ENCODE measurements at places on chromosomes 4 and X.

- DNase-seq: no peak
Observed at GRCh38 chr4:107725281-107725859, 5.3 kb upstream of the PAPSS1 start.

- DNase-seq: peak; percentile 32
Observed at GRCh38 chr4:83548151-83548905, 12.4 kb downstream of the GPAT3 start.

DNA sequence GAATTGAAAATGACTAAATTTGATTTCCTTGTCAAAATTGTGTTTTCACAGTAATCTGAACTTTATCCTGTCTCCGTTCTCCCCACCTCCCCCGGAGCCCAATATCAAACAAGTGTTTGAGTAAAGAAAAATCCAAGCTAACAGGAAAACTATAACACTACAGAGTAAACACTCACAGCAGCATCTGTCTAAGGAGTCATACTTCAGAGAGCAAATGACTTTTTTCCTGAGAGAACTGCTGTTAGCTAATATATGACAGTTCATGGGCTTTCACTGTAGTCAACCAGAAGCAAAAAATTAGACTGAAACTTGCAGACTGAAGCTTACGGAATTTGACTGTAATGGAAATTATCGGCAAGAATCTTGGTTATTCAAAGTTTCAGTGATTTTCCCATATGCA is 321.7 kb downstream of the ANKRD50 start:
- DNase-seq: no peak

DNA sequence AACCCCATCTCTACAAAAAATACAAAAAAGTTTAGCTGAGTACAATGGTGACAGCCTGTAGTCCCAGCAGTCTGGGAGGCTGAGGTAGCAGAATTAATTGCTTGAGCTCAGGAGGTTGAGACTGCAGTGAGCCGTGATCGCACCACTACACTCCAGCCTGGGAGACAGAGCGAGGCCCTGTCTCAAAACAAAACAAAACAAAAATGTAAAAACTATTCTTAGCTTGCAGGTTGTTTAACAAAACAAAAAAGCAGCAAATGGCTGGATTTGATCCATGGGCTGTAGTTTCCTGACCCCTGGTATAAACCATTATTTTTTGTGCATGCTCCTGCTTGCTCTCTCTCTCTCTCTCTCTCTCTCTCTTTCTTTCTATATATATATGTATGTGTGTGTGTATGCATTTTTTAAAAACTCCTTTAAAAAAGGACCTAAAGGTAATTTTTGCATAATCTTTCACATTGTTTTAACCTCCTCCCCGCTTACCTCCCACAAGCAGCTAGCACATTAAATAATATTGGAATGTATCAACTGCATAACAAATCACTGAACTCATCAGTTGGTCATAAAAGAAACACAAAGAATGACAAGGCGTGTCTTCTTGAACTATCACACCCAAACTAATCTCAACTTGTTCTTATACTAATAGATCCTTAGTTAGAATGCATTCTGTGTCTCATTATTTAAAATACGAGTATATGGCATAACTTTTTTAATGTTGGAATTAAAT is 4.8 kb downstream of the AREG start:
- no peak for DNase-seq

DNA sequence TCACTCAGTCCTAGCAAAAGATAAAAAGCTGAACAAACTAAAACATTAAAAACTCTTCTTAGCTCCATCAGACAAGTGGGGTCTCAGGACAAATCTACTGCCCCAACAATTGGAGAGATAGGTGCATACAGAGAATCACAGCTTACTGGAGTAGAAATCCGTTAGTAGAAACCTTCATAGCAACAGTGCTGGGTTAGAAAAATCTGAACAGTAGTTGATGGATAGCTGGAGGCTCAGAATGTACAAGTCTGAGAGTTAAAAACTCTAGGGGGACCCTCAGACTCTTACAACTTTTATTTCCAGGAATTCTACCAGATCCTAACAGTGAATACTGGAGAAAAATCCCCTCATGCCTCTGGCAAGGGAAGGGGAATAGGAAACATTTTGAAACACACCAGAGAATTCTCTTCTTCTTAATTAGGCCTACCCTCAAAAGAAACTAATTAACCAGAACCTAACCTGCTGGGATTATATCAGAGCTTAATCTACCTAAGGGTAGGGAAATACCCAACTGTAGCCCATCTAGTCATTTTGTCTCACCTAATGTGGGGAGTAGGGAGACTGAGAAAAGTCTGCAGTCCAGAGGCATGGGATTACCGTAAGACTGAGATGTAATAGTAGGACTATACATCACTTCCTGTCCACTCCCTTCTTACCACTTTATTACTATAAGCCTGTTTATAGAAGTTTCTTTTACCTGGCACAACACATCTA is 165.0 kb upstream of the CTSO start:
- no peak for DNase-seq

GRCh38 chr4:145375416-145375815 is 106.2 kb upstream of the SMAD1 start:
- no peak for DNase-seq

GRCh38 chrX:136870064-136870463 is 10.5 kb downstream of the RBMX start:
- no peak for DNase-seq

GRCh38 chrX:130117166-130117565 is 6.9 kb upstream of the ELF4 start:
- DNase-seq: no peak

DNA sequence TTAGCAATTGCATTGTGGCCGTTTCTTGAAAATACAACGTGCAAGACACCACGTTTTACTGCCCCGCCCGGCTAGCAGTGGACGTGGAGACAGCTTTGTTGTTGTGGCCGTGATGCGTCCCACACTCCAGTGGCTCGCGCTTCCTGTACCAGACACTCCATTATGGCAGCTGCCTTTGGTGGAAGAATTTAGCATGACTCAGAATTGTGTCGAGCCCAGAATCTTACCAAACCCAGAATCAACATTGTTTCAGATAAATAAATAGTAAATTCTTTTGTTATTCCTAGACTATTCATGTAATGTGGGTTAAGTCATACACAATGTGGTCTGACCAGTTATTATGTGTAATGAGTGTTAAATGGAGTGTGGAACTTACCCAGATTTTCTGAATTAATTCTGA is 25.3 kb upstream of the S100P start:
- no peak for DNase-seq

GRCh38 chr4:169707958-169708643 is 49.6 kb downstream of the HPF1 start:
- DNase-seq: no peak

GRCh38 chrX:152926279-152926678 is 28.4 kb downstream of the ZNF185 start:
- peak; percentile 39 for DNase-seq

GRCh38 chr4:94870146-94870545 is 112.4 kb downstream of the BMPR1B start:
- no peak for DNase-seq

DNA sequence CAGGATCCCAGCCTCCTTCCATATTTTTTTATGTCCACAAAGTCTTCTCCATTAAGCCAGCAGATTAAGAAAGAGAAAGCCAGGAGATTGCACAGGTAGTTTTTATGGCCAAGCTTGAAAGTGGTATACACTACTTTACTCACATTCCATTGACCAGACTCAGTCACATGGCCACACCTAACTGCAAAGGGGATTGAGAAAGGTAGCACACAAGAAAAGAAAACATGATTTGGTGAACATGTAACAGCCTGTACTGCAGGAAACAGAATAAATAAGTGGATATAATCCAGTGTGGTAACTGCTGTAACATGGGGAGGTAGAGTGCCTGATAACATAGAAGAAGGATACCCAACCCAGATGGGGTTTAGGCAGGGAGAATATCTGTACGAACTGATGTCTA is 43.9 kb downstream of the HOPX start:
- no peak for DNase-seq

DNA sequence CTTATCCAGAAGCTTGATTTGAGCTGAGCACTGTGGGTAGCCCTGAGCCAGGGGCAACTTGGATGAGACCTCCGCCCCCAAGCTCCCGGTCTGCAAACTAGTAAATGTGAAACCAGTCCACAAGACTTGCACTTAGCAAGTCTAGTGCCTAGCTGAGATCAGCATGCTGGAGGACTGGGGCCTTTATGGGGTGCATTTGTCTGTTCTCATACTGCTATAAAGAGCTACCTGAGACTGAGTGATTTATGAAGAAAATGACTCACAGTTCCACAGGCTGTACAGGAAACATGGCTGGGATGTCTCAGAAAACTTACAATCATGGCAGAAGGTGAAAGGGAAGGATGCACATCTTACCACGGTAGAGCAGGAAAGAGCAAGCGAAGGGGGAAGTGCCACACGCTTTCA is 42.1 kb upstream of the HOPX start:
- DNase-seq: no peak

DNA sequence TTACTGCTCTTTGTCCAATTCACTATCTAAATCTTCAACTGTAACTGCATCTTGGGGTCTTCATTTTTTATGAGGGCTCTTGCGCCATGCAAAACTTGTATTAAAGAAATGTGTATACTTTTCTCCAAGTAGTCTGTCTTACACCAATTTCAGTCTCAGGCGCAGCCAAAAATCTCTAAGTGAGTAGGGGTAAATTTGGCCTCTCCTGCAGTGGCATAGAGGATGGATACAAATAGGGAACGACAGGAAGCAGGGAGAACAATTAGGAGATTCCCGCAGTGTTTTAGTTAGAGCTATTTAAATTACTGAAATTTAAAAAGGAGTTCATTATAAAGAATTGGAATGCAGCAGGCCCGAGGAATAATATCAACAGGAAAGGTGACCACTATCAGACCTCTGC is 30.2 kb downstream of the DMP1 start:
- no peak for DNase-seq

DNA sequence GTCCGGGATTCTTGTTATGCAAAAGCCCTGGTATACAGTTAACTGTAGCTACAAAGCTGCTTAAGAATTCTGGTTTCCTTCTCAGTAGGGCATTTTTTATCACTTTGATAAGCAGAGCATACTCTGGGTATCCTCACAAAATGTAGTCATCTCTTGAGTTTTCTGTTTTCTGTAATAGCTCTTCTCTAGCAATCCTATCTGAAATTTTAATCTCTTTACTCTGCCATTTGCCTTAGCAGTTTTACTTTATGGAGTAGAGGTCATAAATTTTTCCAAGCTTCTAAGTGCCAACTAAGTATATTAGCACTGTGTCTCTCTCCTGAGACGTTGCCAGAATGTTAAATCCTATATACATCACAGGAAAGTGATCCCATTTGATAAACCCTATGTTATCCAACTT is 28.0 kb upstream of the BANK1 start:
- no peak for DNase-seq

GRCh38 chr4:111127841-111128240 is 505.0 kb upstream of the PITX2 start:
- no peak for DNase-seq

- no peak for DNase-seq
Observed at GRCh38 chr4:31545755-31546154, 825.6 kb downstream of the PCDH7 start.

GRCh38 chr4:116005037-116005805 is 891.8 kb upstream of the NDST4 start:
- no peak for DNase-seq

- no peak for DNase-seq
Observed at GRCh38 chr4:6643141-6643847, 2.8 kb downstream of the MRFAP1 start.

DNA sequence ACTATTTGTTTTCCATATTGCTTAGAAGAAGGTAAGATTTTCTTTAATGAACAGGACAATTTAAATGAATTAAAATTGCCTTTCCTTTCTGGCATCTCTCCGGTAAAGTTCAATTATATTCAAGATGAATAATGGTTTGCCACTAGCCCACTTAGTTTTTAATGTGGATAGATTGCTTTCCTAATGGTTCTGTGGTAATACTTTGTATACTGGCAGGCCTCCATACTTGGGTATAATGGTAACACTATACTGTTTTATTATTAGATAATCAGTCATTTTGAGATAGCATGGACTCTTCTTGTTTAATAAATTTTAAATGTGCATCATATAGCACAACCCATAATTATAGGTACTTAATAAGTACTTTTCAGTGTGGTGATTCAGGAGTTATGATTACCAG is 89.5 kb downstream of the ELOVL6 start:
- DNase-seq: no peak

GRCh38 chrX:119692191-119693039 is 553 bp downstream of the SEPTIN6 start:
- peak; percentile 59 for DNase-seq

- DNase-seq: no peak
Observed at GRCh38 chr4:82692101-82692780, 106.4 kb downstream of the SCD5 start.

GRCh38 chr4:87848622-87849351 is 16.0 kb downstream of the MEPE start:
- DNase-seq: peak; percentile 25

DNA sequence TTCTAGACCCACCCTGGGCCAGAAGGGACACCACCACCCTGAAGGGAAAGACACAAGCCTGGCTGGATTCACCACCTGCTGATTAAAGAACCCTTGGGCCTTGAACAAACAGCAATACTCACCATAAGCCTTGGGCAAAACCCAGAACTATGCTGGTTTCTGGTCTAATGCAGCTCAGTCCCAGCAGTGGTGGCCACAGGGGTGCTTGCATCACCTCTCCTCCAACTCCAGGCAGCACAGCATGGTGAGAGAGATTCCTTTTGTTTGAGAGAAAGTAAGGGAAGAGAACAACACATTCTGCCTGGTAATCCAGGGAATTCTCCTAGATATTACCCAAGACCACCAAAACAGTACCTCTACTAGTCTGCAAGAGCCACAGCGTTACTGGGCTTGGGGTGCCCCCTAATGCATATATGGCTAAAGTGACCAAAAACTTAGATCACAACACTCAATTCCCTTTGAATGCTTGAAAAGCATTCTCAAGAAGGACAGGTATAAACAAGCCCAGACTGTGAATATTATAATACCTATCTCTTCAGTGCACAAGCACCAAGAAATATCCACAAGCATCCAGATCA is 25.7 kb downstream of the RNF128 start:
- no peak for DNase-seq

DNA sequence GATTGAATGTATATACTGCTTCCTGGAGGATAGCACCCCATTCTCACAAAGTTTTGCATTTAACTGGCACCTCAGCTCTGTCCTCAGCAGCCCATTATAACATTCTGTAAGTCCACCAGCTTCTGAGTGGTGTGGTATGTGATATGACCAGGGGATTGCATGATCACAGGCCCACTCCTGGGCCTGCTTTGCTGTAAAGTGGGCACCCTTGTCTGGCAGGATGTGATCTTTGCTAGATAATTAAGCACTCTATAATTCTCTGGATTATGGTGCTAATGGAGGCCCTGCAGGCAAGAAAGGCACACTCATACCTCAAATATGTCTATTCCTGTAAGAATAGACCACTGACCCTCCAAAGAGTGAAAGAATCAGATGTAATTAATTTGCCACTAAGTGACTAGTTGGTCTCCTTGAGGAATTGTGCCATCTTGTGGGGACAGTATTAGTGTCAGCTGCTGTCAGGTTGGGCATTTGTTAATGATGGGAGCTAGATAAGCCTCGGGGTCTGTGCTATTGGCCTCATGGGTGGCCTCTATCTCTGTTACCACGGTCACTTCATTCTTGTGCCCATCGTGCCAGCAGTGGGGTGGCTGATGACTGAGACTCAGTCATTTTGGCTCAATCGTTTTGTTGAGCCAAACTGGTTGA is 2.2 kb upstream of the CFI start:
- peak; percentile 48 for DNase-seq

- DNase-seq: no peak
Observed at GRCh38 chrX:150615356-150615755, 46.9 kb downstream of the MTM1 start.

GRCh38 chr4:36426741-36427140 is 145.3 kb downstream of the DTHD1 start:
- DNase-seq: no peak

- no peak for DNase-seq
Observed at GRCh38 chrX:9003041-9003440, 30.9 kb downstream of the FAM9B start.

GRCh38 chr4:156186111-156186510 is 232.4 kb upstream of the CTSO start:
- DNase-seq: no peak
